ENCODE measurements at places on chromosomes 3 and 15.

DNA sequence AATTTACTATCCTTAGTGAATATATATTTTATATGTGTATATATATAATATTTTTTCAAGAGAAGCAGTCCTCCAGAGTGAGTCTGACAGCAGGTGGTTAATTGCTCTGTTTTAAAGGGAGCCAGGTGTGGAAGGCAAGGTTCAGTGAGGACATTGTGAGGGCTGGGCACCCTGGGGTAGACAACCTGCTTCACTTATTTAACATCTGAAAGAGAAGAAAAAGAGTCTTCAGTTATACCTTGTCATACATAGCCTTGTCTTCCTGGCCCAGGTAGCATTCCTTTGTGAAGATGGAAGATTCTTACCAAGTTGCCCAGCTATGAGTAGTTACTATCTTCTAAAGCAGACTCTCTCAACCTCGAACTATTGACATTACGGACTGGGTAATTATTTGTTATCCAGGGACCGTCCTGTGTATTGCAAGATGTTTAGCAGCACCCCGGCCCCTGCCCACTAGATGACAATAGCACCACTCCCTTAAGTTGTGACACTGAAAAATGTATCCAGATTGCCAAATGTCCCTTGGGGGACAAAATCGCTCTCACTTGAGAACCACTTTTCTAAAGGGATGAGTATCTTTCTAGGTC, 336.0 kb upstream of the TRIM42 start:
- no peak for DNase-seq

GRCh38 chr15:60899322-60899966, 329.7 kb downstream of the RORA start:
- DNase-seq = no peak

- no peak for DNase-seq
Measured at GRCh38 chr15:64634576-64635498, 140.6 kb downstream of the RBPMS2 start.

DNA sequence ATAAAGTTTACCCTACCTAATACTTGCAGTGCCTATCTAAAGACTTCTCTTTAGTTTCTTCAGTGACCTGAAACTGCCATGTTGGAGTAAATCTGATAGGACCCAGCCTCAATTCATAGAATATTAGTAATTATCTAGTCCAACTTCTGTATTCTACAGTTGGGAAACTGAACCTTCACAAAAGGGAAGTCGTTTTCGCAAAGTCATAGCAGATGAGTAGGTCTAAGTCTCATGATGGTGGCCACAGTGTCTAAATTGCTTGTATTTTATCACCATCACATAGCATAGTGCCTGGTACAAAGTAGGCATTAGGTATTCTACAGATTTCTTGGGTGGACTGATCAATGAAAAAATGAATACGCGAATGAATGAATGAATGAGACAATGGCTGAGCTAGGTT, 8.4 kb downstream of the GMNC start:
- peak; percentile 54 for DNase-seq

GRCh38 chr3:113852506-113852905, 13.9 kb downstream of the GRAMD1C start:
- no peak for DNase-seq

GRCh38 chr3:50126287-50127211, 28.6 kb upstream of the SEMA3F start:
- no peak for DNase-seq

GRCh38 chr3:150545419-150546225, 674 bp downstream of the SERP1 start:
- peak; percentile 34 for DNase-seq

GRCh38 chr15:88834211-88834812, 31.1 kb downstream of the ACAN start:
- DNase-seq = peak; percentile 55

GRCh38 chr15:42140383-42141070, 15.9 kb downstream of the PLA2G4F start:
- DNase-seq = no peak

GRCh38 chr15:73142802-73143762, 90.8 kb downstream of the NEO1 start:
- DNase-seq = no peak

DNA sequence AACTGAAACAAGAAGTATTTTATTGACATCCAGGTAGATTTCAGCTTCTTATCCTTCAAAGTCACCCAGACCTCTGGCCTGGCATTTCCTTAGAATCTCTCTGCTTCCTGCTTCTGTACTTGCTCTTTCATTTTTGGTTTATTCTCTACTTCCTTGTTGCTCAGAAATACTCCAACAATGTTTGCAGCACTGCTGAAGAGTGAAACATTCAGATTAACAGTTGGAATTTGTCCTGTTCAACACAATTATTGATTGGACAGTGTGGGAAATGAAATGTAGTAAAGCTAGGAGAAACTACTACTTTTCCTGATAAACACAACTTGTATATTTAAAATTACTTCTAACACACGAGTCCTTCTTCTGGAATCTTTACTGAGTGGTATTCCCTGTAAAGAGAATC, 81.0 kb upstream of the MEIS2 start:
- DNase-seq = no peak

DNA sequence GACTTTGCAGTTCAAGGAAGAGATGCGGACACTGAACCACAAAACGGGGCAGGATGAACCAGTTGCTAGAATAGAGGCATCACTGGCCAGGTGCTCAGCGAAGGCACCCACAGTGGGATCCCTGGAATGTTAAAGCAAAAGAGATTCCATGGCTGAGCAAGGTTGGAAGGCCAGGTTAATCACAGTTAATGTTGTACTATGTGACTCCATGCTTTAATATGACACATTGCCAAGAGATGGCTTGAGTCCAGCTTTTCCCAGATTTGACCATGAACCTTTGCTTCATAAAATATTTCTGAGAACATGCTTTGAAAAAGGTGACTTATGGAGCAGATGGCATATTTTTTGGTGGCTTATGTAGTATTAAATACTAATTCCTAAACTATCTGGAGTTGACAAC, 76.2 kb upstream of the CMTM7 start:
- DNase-seq = no peak

GRCh38 chr3:38560996-38561717, 65.0 kb downstream of the EXOG start:
- no peak for DNase-seq

- no peak for DNase-seq
Measured at GRCh38 chr3:11002371-11002807, 9.8 kb downstream of the SLC6A1 start.

DNA sequence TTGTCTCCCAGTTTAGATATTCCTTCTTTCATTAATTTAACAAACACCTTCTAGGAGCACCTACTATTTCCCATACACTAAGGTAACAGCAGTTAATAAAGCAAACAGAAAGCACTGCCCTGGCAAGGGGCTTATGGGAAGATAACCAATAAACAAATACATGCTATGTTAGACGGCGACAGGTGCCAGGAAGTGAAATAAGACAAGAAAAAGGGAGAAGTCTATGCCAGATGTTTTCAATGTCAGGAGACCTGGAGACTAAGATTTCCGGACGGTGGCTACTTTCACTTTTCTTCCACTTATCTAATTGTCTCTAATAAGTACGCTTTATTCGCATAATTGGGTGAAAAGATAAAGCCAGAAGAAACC, 32.5 kb upstream of the ZNF445 start:
- peak; percentile 11 for DNase-seq

DNA sequence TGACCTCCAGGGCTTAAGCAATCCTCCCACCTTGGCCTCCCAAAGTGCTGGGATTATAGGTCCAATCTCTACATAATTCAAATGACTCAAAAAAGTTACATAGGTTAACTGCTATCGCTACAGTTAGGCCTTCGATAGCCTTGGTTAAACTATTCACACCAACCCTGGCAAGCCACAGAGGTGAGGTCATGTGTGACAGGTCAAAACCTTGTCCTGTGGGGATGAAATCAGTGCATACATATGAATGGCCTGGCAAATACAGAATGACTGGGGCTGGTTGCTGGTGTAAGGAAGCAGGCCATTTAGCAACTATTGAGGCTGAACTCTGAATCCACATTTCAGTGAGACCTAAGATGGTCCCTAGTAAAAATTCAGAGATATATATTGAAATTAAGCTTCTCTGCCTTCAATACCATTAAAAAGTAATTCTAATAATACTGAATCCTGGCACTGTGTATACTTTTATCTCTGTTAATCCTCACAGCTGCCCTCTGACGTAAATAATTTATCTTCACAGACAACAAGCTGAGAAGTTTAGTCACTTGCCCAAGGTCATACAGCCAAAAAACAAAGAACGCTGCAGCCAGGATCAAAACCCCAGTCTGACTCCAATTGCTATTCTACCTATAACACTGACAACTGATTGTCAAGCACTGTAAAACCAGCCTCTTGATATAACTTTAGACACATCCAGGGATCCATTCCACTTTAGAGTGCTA, 35.3 kb downstream of the MKRN2 start:
- no peak for DNase-seq

- DNase-seq = peak; percentile 47
Measured at GRCh38 chr3:159928666-159929065, 60.0 kb upstream of the IL12A start.

GRCh38 chr3:184786280-184786941, 25.6 kb upstream of the VPS8 start:
- DNase-seq = peak; percentile 89

DNA sequence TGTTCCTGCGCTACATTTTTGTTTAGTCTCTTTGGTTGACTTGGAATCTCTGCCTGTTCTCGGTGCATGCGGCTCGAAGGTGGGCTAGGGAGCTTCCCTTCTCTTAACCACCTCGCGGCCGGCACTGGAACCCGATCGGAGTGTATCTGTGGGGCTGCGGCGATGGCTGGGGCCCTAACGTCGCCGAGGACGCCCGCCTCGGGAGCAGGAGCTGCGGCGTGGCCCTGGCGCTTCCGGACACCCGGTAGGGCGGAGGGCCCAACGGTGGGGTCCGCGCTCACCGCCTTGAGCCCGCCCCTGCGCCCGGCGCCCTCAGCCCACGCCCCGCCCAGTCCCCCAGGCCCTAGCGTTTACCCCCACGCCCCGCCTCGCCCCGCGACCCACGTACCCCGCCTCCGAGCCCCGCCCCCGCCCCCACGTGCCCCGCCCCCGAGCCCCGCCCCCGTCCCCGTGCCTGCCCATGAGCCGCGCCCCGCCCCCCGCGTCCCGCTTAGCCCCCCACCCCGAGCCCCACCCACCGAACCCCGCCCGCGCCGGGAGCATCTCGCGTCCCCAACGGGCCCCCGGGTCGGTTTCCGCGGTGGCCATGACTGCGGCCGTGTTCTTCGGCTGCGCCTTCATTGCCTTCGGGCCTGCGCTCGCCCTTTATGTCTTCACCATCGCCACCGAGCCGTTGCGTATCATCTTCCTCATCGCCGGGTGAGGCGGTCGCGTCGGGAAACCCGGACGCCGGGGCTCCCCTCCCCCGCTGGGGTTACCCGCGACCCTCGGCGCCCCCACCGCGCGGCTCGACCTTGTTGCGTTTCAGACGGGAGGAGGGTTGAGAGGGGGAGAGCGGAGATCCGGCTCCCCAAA, at the start of gene APH1B:
APH1B (plus strand) TSS at position 568 of the 855 bp plus-strand sequence; CDS start at position 587, 19 bp downstream.
- DNase-seq = peak; percentile 68

GRCh38 chr3:28867836-28868235, 413.0 kb upstream of the RBMS3 start:
- no peak for DNase-seq

GRCh38 chr15:42723068-42723467, 13.9 kb downstream of the CDAN1 start:
- DNase-seq = no peak

GRCh38 chr3:186117521-186118134, 8.7 kb upstream of the ETV5 start:
- no peak for DNase-seq

DNA sequence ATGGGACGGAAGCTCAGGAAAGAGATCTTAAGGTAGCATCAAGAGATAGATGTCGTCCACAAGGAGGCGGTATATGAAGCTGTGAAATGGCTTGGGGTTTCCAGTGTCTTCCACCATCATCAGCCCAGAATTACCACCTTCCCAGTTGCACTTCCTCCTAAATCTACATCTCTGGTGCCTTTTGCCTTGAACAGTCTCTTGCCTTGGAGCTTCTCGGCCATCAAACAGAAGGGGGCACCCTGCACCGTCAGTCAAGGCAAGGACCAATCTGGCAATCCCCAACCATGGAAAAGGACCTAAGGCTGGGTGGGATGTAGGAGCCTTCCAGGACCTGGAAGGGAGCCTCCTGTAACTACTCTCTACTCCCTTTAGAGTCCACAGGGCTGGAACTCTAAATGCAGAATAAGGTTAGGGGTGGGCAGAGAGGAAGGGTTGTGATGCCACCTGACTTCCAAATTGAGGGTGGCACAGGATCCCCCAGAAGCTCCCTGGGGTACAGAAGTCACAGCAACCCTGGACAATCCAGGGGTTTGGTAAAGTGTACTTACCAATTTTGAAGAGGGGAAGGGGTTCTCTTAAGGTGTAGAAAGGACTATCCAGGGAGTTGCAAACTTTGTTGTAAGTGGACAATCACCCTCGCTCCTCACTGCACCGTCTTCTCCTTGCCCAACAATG, 1.0 kb upstream of the RYR3 start:
- peak; percentile 17 for DNase-seq
